ENCODE measurements at places on chromosomes 2 and 18.

DNA sequence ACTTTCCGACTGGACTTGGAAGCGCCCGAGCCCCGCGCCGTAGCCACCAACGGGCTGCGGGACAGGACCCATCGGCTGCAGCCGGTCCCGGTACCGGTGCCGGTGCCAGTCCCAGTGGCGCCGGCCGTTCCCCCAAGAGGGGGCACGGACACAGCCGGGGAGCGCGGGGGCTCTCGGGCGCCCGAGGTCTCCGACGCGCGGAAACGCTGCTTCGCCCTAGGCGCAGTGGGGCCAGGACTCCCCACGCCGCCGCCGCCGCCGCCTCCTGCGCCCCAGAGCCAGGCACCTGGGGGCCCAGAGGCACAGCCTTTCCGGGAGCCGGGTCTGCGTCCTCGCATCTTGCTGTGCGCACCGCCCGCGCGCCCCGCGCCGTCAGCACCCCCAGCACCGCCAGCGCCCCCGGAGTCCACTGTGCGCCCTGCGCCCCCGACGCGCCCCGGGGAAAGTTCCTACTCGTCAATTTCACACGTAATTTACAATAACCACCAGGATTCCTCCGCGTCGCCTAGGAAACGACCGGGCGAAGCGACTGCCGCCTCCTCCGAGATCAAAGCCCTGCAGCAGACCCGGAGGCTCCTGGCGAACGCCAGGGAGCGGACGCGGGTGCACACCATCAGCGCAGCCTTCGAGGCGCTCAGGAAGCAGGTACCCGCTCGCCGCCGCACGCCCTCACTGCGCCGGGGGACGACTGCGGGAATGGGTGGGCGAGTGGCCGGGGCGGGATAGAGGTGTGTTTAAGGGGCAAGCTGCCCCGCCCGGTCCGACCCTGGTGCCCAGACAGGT is 713 bp downstream of the ATOH8 start:
- peak; percentile 53 for DNase-seq

DNA sequence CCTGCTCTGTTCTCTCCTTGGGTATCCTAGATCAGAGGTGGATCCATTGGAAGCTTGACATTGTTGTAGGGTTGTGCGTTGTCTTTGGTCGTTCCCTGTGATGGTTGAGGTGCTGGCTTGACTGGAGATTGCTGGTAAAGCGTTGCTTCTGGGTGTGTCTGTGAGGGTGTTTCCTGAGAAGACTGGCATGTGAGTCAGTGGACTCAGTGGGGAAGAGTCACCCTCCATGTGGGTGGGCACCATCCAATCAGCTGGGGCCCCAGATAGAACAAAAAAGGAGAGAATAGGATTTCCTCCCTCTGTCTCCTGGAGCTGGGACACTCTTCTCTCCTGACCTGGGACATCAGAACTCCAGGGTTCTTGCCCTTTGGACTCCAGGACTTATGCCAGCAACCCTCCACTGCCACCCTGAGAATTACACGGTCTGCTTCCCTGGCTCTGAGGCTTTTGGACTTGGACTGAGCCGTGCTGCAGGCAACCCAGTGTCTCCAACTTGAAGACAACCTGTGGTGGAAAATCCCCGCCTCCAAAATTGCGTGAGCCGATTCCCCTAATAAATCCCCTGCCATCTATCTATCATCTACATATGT is 14.8 kb upstream of the REEP1 start:
- DNase-seq = no peak

DNA sequence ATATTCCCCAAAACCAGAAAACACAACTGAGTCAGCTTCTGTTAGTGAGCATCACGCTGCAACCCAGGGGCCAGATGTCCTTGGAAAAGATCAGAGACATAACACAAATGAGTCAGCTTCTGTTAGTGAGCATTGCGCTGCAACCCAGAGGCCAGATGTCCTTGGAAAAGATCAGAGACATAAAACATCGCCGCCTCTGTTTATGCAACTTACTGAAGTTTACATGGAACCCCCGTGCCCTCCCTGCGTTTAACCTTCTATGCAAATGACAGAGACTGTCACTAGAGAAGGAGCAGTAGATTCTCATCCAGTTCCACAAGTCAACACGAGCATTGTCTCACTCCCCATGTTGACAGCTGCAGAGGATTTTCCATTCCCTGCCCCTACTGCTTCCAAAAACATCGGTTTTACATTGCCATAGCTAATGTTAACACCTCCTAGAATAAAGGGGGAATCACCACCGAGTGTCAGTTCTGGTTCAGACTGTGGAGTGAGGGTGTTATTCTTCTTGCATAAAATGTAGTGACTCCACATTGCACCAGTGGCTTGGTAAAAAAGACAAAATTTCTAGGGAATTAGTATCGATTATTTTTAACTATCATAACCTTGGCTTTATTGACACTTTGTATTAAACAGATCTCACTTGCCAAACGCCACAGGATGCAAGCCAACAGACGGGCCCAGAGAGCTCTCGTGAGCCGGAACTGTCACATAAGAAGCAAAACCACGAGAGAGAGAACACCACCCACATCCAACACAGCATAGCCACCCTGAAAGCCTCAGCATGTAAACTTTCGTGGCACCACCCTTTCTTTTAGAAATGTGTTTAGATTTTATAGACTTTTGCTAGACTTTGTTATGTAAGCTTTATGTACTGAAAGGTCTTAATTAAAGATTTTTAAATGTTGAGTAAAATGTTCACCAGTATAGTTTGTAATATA is 87.7 kb downstream of the SH3YL1 start:
- peak; percentile 55 for DNase-seq

DNA sequence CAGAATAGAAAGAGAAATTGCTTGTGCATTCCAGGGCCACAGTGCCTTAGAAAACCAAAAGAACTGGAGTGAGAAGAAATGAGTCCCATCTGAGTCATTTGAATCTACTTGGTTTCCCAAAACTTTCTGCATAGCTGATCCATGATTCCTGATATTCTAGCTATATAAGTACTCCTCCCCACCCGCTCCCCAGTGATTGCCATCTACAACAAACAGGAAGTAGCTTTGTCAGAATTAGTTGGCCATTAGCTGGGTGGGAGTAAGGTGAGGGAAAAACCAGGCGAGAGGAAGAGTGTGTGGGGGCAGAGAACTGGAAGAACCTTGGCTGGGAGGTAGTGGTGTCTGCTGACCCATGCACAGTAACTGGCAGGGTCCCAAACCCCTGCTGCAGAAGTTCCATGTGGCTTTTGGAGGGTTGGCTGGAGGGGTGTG is 122.1 kb downstream of the ACAA2 start:
- peak; percentile 82 for DNase-seq

- no peak for DNase-seq
These were observed 40.1 kb downstream of the ARHGAP25 start for GRCh38 chr2:68774569-68775271.

GRCh38 chr2:100237163-100237562 is 85.1 kb downstream of the LONRF2 start:
- no peak for DNase-seq

DNA sequence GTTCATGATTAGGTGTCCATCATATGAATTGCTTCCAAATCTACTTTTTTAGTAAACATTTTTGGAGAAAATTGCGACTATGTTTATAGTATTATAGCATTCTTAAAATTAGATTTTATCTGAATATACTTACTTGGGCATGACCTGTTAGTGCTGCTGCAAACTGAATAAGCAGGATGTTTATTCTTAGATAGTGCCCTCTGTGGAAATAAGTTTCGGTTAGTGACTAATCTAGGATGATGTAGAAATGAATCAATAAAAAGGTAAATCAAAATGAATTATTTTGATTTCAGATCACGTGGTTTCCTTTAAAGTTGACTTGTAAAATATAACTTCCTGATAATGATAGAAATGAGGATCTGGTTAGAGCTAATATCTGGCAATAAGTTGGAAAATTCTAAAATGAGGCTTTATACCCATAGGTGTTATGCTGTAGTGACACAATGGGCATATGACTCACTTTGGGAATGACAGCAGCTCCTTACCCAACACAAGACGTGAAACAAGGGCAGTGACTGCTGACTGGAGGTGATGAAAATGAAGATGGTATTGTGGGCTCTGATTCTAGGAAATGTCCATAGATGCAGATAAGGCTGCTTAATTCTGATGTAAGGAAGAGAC is 165.8 kb upstream of the TCF4 start:
- DNase-seq = no peak

- DNase-seq = no peak
These were observed 176.9 kb downstream of the VAPA start for GRCh38 chr18:10090668-10091067.

GRCh38 chr2:64211276-64211921 is 67.2 kb upstream of the PELI1 start:
- no peak for DNase-seq

GRCh38 chr2:192137451-192137850 is 57.3 kb downstream of the TMEFF2 start:
- no peak for DNase-seq

GRCh38 chr2:178899656-178900055 is 92.4 kb upstream of the TTN start:
- no peak for DNase-seq

DNA sequence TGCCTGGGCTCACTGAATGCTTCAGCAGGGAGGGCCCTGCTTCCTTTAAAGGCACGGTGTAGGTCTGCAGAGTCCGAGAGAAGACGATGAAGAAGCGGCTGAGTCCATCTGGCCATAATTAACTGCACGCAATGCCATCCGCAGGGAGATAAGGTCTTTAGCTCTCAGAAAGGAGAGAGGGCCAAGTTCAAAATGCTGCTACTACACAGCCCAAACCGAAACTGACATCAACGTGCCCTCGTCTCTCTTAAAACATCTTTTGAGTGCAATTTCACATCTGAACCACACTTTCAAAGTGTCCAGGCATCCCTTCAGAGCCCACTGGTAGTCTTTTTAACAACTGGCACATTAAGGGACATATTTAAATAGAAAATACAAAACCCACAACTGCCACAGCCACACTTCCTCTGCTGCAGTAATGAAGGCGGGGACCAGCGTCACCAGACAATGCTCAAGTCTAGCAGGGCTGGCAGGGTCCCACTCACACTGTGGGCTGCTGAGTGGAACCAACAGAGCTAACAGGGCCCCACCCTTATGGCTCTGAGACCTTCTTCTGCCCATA is 35.8 kb downstream of the ST3GAL5 start:
- DNase-seq = peak; percentile 67

GRCh38 chr2:232022718-232023117 is 61.2 kb downstream of the DIS3L2 start:
- DNase-seq = no peak

DNA sequence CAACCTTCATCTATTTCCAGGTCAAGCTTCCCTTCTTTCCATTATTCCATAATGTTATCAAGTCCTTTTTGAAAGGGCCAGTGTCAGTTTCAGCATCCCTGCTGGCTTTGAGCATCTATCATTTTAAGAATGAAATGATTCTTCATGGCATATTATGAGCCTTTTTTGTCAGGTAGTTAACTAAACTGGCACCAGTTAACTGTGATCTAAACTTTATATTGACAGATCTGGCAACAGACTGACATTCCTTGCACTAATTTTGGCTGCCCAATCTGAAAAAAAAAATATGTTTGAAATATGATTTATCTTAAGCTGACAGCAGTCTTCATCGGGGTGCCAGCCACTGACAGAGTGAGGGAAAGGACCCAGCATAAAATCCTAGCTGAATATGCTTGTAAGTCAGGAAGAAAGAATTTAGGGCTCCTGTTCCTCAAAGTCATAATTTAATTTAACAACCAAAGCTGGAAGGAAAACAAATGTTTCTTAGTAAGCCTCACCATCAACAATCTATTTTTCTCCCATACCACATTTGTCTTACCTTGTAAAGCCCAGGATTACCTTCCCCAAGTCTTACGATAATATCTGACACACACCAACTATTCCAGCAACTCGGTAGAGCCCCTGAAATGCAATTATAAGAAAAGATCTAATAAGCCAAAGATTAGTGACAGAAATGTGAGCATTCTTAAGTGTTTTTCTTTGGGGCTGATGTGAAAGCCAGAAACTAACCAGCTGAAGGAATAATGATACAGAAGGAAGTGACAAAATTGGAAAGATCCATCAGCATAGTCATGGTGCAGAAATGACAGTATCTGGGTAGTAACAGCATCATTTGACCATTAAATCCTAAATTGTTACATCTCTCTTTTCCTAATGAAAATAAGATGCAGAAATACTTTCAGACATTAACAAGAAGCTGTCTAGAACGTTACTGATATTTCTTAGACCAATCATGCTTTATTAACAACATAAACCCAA is 228.1 kb downstream of the RBM43 start:
- DNase-seq = no peak

DNA sequence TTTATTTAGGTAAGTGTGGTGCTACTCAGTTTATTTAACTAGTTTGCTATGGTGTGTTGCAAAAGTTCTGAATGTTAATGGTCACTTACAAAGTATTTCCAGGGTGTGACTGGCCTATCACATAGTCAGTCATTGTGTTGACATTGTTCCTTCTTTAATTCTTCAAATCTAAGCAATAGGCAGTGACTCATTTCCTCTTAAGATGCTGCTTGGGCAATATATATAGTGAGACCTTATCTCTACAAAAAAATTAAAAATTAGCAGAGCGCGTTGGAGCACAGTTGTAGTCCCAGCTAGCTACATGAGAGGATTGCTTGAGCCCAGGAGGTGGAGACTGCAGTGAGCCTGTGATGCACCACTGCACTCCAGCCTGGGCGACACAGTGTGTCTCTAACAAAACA is 5.8 kb upstream of the CCDC88A start:
- DNase-seq = peak; percentile 48

DNA sequence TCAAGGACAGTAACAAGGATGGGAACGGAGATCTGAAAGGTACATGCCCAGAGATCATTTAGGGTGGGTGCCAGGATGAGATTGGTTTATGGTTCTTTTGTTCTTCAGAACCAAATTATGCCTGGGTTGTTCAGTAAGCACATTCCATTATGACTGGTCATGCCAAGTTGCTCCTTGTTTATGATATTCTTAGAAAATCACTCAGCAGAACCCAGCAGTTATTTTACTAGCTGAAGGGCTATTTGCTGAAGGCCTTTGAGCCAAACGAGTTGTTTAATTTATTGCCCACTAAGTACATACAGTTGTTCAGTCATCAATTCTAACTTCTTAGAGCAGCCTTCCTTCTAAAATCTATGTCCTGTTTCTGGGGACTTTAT is 635 bp downstream of the SLC3A1 start:
- DNase-seq = peak; percentile 65

DNA sequence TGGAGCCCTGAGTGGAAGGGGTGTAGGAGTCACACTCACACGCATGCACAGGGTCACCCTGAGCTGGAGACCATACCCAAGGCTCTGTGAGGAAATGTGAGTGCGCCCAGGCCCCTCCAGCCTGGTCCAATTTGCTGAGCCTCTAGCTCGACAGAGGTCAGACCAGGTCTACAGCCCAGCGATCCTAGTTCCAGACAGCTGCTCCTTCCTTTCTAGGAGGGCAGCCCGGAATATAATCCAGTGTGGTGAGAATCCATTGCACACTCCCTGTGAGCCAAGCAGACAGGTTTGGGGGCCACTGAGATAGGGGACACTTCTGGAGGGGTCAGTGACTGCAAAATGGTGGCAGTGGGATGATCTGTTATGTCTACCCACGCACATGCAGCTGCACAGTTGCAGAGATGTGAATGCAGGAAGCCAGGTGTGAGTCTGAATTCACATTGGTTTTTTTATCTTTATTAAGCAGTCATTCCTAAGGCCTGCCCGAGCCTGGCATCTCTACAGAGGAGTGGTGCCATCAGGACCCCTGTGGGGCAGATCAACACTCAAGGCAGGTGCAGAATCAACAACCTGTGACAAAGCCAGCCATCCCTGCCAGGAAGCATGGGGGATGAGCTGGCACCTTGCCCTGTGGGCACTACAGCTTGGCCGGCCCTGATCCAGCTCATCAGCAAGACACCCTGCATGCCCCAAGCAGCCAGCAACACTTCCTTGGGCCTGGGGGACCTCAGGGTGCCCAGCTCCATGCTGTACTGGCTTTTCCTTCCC is at the start of gene GPR148:
Gene GPR148 (plus strand): TSS at position 522 of the 768 bp plus-strand sequence. CDS start 82 bp downstream, at position 604.
- no peak for DNase-seq

GRCh38 chr18:11425211-11425610 is 184.2 kb upstream of the SLC35G4 start:
- no peak for DNase-seq

GRCh38 chr2:11411768-11412448 is 54.1 kb downstream of the E2F6 start:
- peak; percentile 69 for DNase-seq
